ENCODE measurements at places on chromosomes 5 and 9.

GRCh38 chr5:142506756-142507155, 179.1 kb downstream of the FGF1 start:
- DNase-seq: no peak

GRCh38 chr5:119058979-119059529, 11.8 kb upstream of the DMXL1 start:
- DNase-seq: no peak

GRCh38 chr5:167177736-167178135, 1113.7 kb upstream of the WWC1 start:
- no peak for DNase-seq

GRCh38 chr5:131957721-131958441, 12.4 kb upstream of the MEIKIN start:
- DNase-seq: no peak

GRCh38 chr9:21316860-21317259, 11.7 kb upstream of the IFNA5 start:
- DNase-seq: peak; percentile 18

DNA sequence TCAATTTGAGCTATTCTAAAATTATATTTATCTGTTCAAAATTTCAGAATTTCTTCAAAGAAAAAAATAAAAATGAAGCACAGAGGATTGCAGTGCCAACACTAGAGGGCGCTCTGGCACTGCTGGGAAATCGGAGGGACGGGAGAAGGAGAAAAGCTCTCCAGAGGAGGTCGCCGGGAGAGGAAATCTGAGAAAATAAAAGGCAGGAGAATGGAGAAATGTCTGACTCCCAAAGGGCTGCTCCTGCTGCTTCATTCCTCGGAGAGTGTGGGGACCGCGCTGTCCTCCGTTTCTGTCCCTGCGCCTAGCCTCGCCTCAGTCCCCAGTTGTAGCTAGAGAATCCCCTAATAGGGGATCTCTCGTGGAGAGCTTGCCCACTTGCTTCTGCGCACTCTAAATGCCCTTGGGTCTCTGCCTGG, 40.0 kb upstream of the ARSB start:
- peak; percentile 8 for DNase-seq

DNA sequence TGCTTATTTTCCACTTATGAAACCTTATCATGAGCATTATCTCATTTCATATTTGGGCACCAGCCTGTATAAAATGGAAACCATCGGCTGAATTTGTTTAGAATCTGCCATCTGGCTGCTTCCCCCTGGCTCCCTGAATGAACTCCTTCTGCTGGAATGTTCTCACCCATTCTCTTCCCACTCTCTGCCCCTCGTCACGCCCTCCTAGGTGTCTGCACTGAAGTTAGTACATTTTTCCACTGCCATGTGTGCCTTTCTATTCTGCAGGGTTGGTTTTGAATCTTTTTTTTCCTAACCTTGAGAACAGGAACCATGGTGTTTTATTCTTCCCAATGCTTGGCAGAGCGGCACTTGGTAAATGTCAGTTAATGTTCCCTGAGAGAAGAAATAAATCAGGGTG, 359.7 kb downstream of the MLLT3 start:
- DNase-seq: no peak

DNA sequence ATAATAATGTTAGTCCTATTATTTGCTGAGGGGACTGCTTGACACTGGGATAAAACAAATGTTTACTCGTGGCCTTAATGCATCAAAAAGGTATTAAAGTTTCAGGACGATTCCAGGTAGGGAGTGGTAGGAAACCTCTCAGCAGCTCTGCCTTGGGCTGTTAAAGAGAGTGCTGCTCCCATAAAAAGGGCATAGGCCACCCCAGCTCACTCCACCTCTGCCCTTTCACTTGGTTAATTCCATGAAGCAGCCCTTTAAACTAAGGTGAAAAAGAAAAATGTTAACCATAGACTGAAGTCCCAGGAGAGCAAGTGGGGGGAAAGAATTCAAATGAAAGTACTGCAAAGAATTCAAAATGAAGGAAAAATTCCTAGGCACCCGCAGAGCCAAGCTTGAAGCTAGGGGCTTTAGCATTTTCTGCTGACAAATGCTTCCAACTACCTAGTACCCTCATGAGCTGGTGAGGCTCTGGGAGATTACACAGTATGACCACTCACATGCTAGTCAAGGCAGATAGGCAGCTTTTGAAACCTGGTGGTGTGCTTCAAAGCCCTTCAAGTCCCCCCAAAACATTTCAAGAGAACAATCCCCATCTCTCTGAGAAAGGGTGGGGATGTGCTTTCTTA, 8.5 kb downstream of the KLF9 start:
- no peak for DNase-seq

DNA sequence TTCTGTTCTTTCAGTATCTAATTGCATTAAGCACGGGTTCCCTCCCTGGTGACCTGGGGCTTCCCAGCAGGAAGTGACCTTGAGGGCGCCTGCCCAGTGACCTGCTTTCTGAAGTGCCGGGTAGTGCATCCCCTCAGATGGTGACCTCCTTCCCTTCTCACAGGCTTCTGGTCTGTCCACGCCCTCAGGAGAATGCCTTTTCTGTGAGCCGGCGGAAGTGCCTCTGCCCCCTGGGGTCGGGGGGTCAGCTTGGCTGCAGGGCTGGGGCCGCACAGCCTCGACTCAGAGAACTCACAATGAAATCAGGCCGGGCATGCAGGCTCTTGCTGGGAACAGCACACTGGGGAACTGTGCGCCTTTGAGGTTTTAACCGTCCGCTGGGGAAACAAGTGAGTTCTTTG, 124.5 kb upstream of the PHYKPL start:
- DNase-seq: no peak

GRCh38 chr5:154367101-154367500, 78.7 kb upstream of the SAP30L start:
- no peak for DNase-seq

Data from DMS79 (cell line).